ENCODE measurements at places on chromosomes 6 and 20. TPM values are rescaled to one million over a fixed set of nuclear protein-coding genes. Genes with fewer than 3 reads are reported as not detected.

The TRIM31 gene
- not detected for polyA plus RNA-seq

The HLA-G gene
- polyA plus RNA-seq: not detected

The PPP1R18 gene
- 173 TPM for polyA plus RNA-seq

The AIF1 gene
- not detected for polyA plus RNA-seq

The HRH3 gene
- polyA plus RNA-seq: not detected

The FOXC1 gene
- 6.4 TPM for polyA plus RNA-seq

The FOXS1 gene
- polyA plus RNA-seq: 0.81 TPM

The POU5F1 gene
- 0.94 TPM for polyA plus RNA-seq

The MDFI gene
- polyA plus RNA-seq: 74.1 TPM

The BMP7 gene
- polyA plus RNA-seq: not detected

The HSPA12B gene
- 3.6 TPM for polyA plus RNA-seq

The SLC17A2 gene
- not detected for polyA plus RNA-seq
